ENCODE measurements at places on chromosomes 2 and 18.
A peak's percentile ranks its signal among the peaks of the same experiment; 100 is the strongest.

GRCh38 chr2:27960237-27960912, 69.8 kb downstream of the BABAM2 start:
- no peak for DNase-seq

DNA sequence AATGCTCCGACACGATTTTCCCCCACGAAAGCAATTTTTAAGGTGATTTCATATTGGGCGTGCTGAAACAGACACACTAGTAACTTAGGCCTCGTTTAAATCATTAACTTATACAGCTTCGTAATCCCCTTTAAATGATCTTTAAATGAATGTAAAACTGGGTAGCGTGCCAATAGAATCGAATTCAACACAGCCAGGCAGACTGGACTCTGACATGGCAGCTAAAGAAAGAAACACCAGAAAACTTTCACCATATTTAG, 2.4 kb upstream of the ID2 start:
- DNase-seq = no peak

- DNase-seq = no peak
These were observed 63.2 kb downstream of the DLGAP1 start for GRCh38 chr18:4391859-4392258.

DNA sequence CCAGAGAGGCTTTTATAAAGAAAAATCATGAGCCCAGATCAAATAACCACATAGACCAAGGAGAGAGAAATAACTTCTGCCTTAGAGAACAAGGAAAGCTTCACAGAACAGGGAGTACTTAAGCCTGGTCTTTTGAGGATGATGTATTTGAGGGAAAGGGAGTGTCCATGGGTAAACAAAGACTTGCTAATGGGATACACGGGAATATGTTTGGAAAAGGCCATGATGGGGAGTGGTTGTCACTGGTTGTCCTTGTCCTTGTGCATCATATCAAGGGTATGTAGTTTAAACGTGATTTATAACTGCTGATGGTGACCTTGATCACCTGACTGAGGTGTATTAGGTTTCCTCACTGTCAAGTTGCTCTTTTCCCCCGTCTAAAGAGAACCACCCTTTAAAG, 169.9 kb downstream of the FAM210A start:
- no peak for DNase-seq

- no peak for DNase-seq
These were observed 108.3 kb downstream of the HNRNPLL start for GRCh38 chr2:38494394-38494793.

- no peak for DNase-seq
These were observed 83.1 kb upstream of the SP3 start for GRCh38 chr2:174048243-174048642.

- no peak for DNase-seq
These were observed 166.7 kb downstream of the NCK2 start for GRCh38 chr2:105911425-105911824.

- no peak for DNase-seq
These were observed 64.2 kb upstream of the CDCA7 start for GRCh38 chr2:173290518-173290917.

- DNase-seq = no peak
These were observed 6.3 kb downstream of the SPIRE1 start for GRCh38 chr18:12651651-12652050.

DNA sequence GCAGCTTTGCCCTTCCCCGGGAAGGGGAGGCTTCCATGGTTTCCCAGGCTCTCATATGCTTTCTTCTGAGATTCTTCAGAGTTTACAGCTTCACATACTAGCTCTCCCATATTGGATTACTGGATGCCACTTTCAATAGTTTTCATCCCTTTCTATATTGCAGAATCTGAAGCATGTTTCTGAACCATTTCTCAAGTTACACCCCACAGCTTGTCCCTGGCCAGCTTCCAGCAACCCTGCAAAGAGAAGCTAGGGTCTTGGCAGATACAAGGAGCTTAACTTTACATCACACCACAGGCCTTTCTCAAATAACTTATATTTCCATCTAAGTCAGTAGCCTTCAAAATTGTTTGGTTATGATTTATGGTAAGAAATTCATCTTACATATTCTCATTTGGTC, 39.6 kb downstream of the LHCGR start:
- DNase-seq = no peak

DNA sequence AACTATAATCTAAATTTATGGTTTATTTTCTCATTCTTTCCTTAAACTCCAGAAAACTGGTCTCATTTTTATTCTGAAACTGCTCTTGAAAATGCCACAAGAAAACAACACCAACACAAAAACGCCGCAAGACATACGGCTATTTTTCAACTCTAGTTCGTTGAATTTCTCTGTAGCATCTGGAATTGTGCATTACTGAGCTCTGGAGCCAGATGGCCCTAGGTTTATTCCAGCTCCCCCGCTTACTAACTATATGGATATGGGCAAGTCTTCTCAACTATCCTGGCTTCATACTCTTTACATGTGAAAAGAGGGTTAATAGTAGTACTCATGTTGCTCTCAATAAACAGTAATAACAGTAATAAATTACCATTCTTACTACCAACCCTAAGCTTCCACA, 19.9 kb downstream of the FAM98A start:
- DNase-seq = no peak

GRCh38 chr2:20707601-20708000, 40.7 kb downstream of the GDF7 start:
- DNase-seq = no peak

DNA sequence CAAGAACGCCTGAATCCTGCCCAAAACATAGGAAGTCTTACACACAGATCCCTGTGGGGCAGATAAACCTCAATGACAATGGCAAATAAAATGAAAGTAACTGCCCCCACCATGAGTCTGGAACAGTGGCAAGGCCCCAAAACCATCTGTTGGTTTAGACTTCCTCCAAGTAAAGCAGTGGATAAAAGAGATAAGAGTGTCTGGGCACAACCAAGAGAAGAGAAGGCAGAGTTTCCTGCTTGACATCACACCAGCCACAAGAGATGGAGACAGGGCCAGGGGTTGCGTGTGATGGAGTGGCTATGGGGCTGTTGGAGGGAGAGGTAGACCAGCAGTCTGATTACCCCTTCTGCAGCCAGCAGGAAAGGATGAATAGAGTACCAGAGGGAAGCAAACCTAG, 212.1 kb upstream of the POU3F3 start:
- DNase-seq = no peak

GRCh38 chr18:22124970-22125369, 44.4 kb upstream of the GATA6 start:
- no peak for DNase-seq

DNA sequence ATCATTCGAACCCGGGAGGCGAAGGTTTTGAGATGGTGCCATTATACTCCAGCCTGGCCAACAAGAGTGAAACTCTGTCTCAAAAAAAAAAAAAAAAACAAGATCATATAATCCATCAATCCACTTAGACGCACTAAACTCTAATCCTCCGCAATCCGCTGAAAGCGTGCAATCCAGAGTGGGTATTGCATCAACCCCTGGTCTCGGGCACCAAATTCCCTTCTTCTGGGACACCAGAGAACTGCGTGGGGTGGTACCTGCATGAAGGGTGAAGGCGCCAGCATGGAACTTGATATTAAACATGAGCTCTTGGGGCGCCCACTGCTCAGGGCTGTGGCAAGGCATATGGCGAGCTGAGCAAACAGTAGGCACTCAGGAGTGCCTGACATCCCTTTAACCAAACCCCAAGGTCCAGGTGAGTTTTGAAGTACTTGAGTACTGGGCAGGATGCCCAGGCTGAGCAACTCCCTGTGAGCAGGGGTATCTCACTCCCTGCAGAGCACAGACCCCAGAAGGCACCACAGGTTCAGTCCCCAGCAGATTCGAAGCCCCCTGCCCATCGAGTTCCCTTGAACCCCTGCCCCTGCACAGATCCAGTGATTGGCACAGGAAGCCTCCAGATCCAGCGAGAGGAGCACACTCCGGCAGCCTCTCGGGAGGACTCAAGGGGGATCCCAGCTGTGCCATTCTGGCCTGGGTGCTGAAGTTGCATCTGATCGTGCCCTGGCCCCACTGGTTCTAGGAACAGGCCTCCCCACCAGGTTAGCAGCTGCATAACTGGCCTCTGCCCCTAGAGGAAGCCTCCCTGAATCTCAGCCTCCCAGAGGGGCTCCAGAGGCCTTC, 8.0 kb downstream of the ALPI start:
- no peak for DNase-seq

DNA sequence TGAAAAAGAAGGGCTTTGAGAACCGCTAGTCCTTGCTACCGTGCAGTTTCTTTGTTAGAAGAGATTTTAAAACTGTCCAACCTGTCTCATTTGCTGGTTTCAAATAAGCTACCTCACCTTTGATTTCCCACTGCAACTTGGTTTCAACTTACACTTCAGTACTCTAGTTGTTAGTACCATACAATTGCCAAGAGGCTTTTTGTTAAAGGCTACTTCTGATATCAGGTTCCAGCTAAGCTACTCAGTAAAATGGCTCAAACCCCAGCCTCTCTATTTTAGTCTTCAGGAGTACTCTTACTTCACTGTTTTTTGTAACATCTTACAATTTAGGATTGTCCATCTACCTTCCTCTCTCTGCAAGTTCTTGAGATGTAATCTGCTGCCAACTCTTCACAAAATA, 91.6 kb downstream of the INO80D start:
- no peak for DNase-seq

- no peak for DNase-seq
These were observed 65.9 kb upstream of the ACAA2 start for GRCh38 chr18:49879271-49879580.

DNA sequence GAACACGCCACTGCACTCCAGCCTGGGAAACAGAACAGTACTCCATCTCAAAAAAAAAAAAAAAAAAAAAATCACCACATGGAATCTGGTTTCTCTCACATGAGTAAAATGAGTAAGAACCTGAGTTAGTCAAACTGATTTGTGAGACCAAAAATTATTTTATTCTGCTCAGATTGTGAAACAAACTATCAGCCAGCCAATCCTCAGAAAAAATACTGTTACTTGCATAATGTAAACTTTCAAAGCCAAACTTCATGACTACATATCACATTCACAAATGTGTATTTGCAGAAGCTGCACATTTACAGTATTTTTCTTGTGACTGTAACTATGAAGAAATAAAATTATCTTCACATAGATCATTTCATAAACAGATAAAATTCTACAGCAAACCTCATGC, 23.2 kb downstream of the SUMO1 start:
- DNase-seq = no peak

- no peak for DNase-seq
These were observed 1.4 kb upstream of the BCL2 start for GRCh38 chr18:63320975-63321265.

GRCh38 chr2:39568561-39569006, 97.1 kb upstream of the TMEM178A start:
- DNase-seq = no peak

DNA sequence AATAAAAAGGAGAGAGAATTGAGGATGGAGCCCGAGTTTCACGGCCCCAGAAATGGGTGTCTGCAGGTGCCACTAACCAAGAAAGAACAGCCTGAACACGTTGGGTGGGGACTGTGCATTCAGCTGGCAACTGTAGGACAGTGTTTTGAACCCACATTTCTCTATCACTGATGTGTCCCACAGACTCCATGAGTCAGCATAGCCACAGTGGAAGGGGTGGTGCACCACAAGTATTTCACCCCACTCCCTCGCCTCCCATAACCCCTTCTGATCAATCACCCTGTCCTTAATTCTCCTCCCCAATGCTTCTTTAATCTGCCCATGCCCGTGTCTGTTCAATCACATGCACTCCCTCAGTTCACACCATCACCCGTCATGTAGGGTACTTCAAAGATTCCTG, 291.5 kb downstream of the ZNF516 start:
- no peak for DNase-seq

DNA sequence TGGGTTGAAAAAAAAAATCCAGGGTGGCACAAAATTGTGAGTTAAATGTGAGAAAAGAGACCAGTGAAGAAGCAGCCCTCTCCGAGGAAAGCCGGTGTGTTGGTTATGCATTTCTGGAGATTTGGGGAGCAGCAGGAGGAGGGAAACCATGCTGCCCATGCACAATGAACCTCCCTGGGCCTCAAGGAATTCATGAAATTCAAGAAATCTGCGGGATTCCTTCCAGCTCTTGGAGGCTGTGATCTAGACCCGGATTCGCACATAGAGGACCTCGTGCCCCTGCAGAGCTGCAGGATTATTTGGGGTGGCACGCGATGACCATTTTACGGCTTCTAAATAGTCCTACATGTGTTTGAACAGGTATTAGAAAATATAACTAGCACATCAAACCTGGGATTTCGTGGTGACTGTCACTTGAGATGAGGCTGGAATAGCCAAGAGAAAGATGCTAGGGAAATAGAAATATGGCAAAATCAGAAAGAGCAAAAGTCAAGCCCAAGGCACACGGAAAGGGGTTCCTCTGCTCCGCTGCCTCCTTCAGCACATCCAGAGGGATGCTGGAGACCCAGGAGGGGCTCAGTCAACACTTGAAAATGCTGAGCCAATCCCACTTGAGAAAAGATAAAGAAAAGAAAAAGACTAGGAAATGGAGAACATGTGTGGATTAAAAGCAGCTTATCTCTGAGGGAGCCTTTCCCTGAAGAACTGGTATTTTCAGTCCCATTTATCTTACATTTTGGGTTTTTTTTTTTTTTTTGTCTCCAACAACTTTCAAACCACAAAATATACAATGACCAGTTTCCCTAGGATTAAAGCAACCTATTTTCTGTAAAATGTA, 22.0 kb downstream of the KCTD1 start:
- DNase-seq = no peak

GRCh38 chr2:24049485-24050021, at the start of gene FKBP1B:
Gene FKBP1B (plus strand): TSS chr2:24049741. CDS start chr2:24049850, 109 bp downstream.
- DNase-seq = peak; percentile 30

- DNase-seq = no peak
These were observed 929.8 kb upstream of the CNTNAP5 start for GRCh38 chr2:123095219-123095835.

- no peak for DNase-seq
These were observed 902.6 kb upstream of the GCFC2 start for GRCh38 chr2:76613330-76613729.

DNA sequence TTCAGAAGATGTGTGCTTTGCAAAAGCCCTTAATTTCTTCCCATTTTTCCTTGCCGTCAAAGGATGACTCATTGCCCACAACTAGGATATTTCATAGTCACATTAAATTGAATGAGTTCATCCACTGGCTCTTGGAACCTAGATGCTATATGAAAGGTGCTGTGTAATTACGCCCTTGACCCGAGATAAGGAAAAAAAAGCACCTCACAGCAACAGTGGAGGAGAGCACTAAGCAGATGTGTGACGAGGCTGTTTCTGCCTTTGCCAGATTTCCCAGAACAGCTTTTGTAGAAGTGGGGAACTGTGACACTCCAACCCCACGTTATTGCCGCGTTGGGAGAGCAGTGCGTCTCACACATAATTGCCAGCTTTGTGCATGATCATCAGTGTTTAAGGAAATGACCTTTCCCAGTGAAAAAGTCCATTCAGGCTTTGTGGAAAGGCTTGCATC, 33.3 kb upstream of the TMEM87B start:
- no peak for DNase-seq

- no peak for DNase-seq
These were observed 890.4 kb downstream of the TRIB2 start for GRCh38 chr2:13607139-13607538.

GRCh38 chr18:4511166-4511565, 56.1 kb upstream of the DLGAP1 start:
- no peak for DNase-seq

GRCh38 chr2:218327451-218328210, 29.0 kb upstream of the CATIP start:
- DNase-seq = no peak
